ENCODE measurements at places on chromosomes 16 and 17.

DNA sequence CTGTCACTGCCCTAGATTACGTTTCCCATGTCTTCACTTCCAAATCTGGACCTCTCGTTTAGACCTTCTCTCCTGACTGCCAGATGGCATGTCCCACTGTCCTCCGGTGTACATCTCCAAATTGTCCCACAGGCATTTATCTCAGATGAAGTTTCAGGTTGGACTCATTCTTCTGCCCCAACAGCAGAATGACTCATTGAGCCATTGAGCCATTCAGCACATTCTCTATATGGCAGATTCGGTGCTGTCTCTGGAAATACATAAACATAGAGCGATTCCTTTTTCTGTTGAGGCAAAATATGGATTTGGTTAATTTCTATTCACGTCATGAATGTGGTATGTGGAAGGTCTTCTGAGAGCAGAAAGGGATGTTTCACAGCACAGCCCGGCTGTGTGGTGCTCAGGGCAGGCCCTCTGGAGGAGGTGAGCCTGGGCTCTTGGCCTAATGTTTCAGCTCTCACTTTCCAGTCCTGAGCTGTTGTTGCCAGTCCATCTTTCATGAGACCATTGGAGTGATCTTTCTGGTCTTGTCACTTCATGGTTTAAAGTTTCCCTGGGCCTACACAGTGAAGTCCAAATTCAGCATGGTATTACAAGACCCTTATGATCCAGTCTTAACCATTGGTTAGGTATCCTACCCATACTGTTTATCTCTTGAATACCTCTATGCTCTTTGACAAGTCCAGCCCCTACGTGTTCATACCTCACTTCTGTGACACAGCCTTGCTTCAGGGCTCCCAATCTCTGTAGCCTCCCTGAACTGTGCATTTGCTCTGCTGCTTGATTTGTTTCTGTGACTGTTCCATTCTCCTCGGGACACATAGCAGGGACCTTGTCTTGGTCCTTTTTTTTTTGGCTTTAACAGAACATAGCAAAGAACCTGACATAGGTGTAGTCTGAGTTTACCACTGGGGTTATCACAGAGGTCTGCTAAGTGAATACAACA, 15.9 kb downstream of the HAPSTR1 start:
- DNase-seq, result no peak

DNA sequence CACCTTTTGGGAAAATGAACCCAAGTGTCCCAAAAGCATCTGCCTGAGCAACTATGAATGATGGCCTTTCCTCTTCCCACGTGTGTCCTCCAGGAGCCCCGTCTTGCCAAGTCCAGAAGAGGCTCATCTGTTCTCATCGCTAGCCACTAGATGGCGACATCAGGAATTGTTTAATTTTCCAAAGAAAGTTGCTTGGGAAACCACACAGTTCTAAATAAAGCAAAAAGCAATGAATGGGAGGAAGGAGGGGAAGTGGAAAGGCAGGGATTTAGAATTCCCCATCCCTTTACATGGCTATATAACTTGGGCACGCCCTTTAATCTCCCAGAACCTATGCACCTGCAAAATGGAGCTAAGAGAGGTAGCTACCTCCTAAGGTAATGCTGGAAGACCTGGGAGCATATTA, 9.0 kb upstream of the CDH5 start:
- peak; percentile 27 for DNase-seq

DNA sequence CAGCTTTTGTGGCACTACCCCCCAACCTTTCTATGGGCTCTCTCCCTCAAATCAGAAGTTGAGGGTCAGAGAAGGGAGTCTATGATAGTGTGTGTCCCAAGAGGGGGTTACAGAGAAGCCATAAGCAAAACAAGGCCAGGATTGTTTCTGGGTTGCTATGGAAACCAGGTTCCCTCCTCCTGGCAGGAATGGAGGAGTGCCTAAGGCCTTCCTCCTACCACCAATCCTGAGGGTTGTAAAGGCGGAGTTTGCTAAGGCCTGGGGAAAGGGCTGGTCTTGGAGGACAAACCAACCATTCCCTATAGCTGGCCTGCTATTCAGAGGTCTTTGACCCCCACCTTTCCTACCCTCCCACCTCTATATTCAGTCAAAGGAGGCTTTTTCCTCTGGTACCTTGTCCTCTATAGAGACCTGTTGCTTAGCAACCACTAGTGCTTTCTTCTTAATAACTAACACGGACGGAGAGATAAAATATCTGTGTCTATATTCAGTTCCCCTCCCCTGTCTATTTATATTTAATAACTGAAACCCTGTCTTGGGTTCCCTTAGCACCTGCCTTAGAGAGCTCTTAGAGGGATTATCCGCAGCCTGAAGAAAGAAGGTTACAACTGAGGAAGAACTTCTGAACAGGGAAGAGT, 43.4 kb downstream of the NEUROD2 start:
- no peak for DNase-seq

GRCh38 chr17:55053855-55054254, 85.3 kb downstream of the STXBP4 start:
- DNase-seq, result no peak

DNA sequence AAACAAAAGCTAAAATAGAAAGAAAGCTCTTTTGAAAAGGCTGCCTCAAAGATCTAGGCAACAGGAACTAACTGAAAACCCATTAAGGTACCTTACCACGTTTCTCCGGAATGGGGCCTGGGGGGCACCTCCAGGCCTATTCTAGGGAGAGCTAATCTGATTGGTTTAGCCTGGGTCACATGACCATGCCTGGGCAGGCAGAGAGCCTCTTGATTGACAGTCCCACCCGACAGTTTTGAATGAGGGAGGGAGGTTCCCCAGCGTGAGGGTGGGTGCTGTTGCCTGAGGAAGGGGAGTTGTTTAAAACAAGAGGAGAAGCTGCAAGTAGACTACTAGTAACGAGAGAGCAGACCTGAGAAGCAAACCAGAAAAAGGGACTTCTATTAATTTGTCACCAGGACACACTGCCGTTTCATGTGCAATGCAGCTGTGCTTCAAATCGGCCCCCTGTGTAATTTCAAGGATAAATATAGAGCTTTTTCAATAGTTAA, 143.4 kb upstream of the HS3ST2 start:
- peak; percentile 29 for DNase-seq
